Fibroblast of villous mesenchyme (primary cell): ENCODE measurements at places on chromosomes 4 and X. TPM values are rescaled to one million over a fixed set of nuclear protein-coding genes. Genes with fewer than 3 reads are reported as not detected.

Gene TEX13B
- total RNA-seq = not detected in 2 replicates

GRCh38 chr4:15577508-15577907 lies 77.6 kb downstream of the FBXL5 start:
- no peak for DNase-seq

DNA sequence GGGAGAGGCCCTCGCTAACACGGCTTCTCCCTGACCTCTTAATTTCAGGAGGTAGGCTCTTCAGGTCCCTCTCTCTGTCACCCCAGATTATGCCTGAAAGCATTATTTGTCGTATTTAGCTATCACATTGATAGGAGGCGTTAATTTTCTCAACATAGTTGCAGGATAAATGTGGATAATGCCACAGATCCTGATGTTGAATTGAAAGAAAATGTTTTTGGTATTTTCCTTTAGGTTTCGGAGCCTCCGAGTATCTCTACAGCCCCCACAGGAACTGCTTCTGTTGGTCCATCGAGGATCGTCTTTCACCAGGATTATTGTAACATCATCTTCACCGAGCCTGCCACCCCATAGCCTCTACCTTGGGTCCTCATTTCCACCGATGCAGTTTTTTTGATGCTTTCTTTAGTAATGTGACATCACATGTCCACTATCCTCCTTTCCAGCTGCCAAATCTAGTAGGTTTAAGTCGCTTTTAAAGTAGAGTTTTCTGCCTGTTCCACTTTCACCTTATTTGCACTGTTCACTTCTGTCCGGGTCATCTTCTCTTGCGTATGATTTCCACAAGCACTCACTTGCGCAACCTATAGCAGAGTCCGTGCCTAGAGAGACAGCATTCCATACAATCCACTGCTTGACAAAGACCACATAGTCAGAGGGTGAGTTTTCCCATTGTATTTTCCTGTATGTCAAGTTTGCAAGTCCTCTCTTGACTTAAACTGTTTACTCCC lies 665 bp downstream of the TIGD2 start:
- peak; percentile 96 for DNase-seq

DNA sequence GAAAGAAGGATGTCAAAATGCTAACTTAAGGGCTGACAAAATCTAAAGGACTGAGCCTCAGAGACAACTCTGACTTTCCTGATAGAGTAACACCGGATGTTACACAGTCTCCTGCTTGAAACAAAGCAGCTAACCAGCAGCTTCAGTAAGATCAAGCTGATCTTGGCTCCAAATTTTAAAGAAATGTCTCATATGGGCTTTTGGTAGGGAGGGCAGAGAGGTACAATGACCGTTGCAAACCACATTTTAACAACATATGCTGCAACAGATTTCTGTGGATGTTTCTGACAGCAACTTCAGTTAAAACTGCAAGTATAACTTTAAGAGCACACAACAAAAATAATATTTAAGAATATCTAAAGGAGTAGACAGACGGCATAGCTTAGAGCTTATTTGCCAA lies 9.1 kb downstream of the RPGR start:
- no peak for DNase-seq

Gene S100P
- total RNA-seq = not detected in 2 replicates

- DNase-seq = peak; percentile 94
Observed at GRCh38 chr4:152485726-152486276, 50.1 kb downstream of the FBXW7 start.

DNA sequence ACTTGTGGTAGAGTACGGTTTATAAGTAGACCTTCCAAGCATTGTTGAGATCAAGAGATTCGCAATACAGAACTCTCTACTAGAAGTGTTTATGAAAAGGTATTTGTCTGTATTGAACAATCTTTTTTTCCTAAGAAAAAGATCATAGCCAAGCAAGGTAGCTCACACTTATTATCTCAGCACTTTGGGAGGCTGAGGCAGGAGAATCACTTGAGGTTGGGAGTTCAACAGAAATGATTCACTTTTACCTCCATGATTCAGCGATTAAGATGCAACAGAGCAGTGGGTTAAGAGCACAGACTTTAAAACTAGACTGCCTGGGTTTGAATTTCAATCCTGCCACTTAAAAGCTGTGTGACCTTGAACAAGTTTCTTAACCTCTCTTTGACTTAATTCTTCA lies 74.3 kb downstream of the TMEM156 start:
- no peak for DNase-seq

- DNase-seq = peak; percentile 52
Observed at GRCh38 chr4:112938461-112939058, 110.9 kb upstream of the ANK2 start.
